ENCODE measurements at places on chromosomes 16 and 17.

DNA sequence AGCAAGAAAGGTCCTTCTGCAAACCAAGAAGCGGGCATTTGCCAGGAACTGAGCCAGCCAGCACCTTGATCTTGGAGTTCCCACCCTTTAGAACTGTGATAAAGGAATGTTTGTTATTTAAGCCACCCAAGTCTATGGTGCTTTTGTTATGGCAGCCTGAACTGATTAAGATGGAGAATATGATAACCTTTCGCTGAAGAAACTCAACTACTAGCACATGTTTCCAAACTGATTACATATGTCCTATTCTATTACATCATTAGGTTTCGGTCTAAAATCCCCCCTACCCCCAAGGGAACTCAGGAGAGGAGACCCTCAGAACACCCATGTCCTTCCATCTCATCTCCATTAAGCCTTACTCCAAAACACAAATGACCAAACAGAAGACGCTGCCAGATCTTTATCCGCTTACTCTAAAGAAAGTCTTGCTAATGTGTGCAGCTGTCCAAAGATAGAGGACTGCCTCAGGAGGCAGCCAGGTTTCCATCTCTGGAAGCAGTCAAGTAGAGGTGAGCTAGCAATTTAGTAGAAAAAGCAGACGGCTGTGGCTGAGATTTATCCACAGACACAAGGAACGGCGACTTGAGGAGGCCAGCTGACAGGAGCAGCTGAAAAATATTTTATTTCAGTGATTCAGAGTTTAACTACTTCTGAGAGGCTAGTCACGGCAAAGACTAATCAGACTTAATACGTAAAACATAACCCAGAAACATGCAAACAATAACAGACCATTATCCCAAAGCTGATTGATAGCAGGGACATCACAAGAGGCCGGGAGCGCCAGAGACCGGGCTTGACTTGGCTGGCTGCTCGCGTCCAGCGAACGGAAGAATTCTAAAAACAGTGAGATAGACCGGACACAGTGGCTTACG is 611.4 kb upstream of the CDH5 start:
- DNase-seq, result no peak

- DNase-seq, result no peak
These were observed 12.2 kb upstream of the TERF2 start for GRCh38 chr16:69397821-69398521.

DNA sequence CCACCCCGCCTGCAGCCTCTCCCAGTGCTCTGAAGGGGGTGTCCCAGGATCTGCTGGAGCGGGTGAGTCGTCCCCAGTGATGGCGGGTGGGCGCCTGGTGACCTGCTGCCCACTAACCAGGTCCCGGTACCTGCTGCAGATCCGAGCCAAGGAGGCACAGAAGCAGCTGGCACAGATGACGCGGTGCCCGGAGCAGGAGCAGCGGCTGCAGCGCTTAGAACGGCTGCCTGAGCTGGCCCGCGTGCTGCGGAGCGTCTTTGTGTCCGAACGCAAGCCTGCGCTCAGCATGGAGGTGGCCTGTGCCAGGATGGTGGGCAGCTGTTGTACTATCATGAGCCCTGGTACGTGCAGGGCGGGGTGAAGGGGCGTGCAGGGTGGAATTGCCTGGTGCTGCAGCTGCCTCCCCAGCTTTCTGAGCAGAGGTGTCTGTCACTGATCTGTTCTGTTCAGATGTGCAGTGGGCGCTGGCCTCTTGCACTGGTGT is 3.6 kb downstream of the CDT1 start:
- DNase-seq, result no peak

GRCh38 chr16:57801098-57801808 is 1.0 kb downstream of the KIFC3 start:
- DNase-seq, result no peak

DNA sequence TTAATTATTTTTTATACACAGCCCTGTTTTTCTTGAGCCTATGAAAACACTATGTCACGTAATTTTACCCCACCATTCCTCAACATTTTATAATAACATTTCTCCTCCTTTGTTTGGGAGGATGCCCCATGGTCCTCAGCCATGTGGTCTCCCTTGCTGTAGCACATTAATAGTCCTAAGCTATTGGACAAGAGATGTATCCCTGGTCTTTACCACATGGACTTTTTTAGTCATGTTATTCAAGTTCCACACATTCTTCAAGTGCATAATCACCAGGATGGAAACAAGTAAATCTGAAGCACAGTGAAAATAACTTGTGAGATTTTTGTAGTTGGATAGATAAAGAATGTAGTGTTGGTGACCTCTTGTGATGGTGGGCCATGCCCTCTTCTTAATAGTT is 2.0 kb upstream of the KRTAP2-3 start:
- no peak for DNase-seq

DNA sequence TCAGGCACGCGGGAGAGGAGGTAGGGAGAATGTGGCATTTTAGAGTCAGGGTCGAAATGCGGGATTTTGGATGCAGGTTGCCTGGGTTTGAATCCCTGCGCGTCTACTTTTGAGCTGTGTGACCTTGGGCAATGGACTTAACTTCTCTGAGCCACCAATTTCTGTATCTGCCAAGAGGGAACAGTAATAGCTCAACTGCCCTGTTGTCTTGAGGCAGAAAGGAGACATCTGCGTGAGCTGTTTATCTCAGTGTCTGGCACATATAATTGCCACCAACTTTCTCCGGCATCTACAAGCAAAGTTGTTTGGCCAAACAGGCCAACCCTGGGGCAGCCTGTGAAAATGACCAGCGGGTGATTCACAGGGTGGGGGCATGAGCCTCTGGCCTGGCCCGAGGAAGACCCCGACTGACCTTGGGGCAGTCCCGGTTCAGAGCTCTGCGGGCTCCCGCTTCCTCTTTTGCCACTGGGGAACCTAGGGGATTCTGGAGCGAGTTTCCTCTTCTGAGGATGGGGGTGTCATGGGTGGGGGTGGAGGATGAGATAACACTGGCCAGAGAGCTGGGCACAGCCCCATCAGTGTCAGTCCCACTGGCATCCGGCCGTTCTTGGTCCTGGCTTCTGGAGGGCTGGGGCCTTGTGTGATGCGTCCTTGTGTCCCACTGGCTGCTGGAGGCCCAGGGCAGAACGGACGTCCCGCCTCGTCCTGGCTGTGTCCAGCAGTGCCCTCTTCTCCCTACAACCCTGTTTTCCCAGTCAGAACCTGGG is 1.3 kb downstream of the SNN start:
- DNase-seq, result no peak

DNA sequence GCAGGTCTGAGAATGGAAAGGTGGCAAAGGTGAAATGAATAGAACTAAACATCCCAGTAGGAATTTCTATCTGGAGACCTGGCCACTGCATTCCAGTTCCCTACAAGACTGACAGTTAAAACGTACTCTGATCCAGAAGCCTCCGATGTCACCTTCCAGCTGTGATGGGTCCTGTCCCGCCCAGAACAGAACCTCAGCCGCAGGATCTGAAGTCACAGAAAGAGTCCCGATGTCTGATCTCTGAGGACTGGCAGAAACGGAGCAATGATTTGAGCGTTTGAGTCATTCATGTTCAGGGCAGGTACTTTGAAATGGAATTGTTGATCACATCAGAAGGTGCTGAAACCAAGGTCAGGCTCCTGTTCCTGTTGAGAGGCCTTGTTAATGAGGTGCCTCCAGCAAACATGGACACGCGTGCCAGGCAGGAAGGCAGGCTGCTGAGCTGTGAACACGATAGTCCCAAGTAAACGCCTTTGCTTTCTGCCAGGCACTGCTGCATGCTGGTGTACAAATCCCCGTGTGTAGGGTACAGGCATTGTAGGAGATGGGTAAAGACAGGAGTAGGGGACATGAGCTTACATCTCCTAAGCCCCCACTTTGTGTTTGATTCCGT is 61.4 kb downstream of the VAT1L start:
- no peak for DNase-seq

DNA sequence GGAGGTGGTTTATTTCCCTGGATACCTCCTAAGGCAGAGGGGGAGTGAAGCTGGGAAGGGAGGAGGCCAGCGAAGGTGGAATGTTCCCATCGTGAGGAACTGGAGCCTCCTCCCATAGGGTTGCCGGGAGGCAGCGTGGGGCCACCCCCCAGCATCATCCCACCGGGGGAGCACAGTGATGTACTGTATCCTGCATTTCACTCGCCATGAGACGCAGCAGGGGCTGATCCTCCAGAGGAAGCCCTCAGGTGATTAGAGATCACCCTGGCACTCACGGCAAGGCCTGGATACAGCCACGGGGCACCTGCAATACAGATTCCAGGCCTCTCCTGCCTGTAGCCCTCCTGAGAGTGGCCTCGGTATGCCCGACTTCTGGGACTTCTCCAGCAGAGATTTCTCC is 25.5 kb upstream of the BEAN1 start:
- no peak for DNase-seq
